ENCODE measurements at places on chromosomes 2 and 18.
A peak's percentile ranks its signal among the peaks of the same experiment; 100 is the strongest.

- peak; percentile 66 for DNase-seq
Observed at GRCh38 chr2:33583194-33583938, 15.7 kb downstream of the FAM98A start.

- DNase-seq, result no peak
Observed at GRCh38 chr2:10909996-10910341, 1.8 kb upstream of the KCNF1 start.

GRCh38 chr2:30661173-30662107 lies 145.8 kb downstream of the CAPN13 start:
- DNase-seq, result peak; percentile 44

DNA sequence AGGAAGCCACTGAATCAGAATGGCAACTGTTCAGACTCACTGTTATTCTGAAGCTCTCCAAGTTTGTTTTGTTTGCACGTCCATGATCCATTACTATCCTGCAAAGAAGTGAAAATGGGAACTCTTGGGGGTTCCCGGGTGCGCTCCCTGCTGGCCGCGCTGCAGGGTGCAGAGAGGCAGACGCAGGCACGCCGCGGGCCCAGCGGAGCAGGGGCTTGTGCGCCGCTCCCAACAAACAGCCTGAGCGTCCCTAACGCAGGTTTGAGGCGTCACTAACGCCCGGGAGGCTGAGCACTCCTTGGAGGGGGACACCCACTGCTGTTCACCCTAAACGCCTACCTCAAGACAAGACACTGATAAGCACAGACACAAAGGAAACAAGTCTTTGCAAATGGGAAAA lies 14.3 kb upstream of the PIEZO2 start:
- peak; percentile 66 for DNase-seq

GRCh38 chr2:223262946-223263345 lies 211.0 kb downstream of the KCNE4 start:
- DNase-seq, result no peak

- no peak for DNase-seq
Observed at GRCh38 chr2:240427729-240428128, 7.7 kb upstream of the GPC1 start.

DNA sequence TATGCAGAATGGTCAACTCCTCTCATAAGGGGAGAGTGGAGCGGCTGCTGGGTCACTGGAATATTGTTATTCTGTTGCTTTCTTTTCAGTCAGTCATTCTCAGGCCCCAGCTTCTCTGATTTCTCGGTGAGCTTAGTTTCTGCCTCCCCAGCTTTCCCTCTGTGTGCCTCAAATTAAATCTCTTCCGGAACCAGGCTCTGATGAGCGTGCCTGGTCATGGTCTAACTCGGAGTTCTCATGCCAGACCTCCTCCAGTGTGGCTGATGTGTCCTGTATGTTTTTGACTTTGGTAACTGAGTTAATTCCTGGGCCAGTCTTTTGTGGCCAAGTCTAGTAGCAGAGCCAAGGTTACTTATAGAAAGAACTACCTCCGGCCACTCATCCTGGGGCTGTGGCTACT lies 4.9 kb upstream of the STK11IP start:
- no peak for DNase-seq

- no peak for DNase-seq
Observed at GRCh38 chr2:221981912-221982470, 316.8 kb downstream of the PAX3 start.

DNA sequence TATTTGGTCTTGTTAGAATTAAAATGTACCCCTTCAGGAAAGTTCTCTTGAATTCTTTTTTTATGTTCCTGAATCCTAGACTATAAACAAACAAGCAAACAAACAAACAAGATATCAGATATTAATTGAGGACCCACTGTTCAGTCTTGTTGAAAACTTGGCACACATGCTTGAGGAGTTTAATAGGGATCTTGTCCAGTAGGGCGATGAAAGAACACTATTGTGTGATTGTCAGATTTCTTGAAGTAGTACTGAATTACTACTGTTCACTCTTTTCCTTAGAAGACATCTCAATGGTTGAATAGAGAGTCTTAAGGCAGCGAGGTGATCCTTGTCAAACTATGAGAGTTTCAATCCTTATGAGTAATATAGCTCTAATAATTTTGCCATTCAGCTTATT lies 130.2 kb downstream of the PTPRM start:
- DNase-seq, result no peak

DNA sequence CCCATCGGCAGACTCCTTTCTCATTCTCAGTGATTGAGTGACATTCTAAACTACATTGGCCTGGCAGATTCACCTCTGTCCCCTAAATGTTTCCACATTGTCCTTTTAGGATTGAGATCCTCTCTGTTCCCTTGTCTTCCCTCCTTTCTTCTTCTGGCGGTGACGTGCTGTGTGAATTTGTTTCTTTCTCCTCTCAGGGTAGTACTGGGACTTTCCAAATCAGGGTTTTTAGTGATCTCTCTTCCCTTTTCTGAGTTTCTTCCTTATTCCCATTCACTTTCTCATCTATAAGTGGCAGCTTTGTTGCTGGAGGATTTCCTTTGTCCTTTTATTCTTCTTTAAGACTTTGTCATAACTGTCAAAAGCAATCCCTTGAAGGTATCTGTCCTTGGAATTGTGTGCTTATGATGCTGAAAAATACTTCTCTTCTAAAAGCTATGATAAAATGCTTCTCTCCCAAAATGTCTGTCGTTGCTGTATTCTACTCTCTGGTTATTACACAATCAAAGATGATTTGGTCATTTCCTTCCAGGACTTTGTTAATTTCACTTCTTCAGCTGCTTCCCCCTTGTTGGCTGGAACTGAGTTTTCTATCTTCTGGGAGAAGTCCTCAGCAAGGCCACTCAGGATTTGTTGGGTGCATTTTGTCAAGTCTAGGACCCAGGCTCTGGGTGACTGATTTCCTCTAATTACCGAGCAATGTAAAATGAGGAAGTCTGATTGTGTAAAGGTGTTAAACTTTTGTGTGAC lies 4.9 kb upstream of the IL1B start:
- DNase-seq, result peak; percentile 19

DNA sequence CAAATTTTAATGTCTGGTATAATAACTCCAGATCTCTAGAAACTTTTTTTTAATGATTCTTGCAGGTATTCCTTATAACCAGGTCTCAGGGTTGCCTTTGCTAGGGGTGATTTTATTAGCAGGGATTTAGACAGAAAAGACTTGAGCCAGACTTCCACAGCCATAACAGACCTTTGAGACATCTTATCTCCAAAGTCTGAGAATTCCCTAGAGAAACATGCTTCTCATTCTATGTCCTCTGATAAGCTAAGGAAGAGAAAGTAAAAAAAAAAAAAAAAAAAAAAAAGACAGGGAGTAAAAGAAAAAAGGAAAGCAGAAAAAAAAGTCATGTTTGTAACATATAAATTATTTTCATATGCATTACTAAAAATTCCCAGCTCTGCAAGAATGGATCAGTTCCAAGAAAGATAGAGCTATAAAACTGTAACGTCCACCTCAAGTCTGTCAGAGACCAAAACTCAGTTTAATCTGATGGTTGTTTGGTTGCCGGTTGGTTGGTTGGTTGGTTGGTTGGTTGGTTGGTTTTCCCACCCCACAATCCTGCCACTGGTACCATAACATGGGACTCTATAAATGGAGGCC lies 153.8 kb downstream of the COL6A3 start:
- no peak for DNase-seq

- peak; percentile 89 for DNase-seq
Observed at GRCh38 chr2:12716282-12717190, at the start of gene TRIB2. Gene TRIB2, plus strand, starts transcription at chr2:12716936. Its CDS starts 1,372 bp downstream, at chr2:12718308.

DNA sequence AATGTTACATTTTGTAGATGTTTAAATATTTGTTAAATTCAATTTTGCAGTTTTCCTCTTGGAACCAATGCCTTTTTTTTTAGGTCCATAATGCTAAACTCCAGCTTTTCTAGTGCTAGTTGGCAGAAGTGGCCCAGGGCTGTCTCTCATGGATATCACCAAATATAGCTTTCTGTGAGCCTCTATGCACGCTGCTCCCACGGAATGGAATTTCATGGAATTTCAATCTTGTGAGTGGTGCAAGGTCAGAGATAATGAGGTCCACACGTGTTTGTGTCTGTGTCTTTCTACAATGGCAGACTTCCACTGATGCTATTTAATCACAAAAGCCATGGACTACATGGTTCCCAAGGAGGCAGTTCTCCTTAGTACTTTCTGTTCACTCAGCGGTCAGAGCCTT lies 191.5 kb upstream of the PARD3B start:
- DNase-seq, result no peak

GRCh38 chr18:39396168-39396567 lies 1830.6 kb upstream of the CELF4 start:
- no peak for DNase-seq

DNA sequence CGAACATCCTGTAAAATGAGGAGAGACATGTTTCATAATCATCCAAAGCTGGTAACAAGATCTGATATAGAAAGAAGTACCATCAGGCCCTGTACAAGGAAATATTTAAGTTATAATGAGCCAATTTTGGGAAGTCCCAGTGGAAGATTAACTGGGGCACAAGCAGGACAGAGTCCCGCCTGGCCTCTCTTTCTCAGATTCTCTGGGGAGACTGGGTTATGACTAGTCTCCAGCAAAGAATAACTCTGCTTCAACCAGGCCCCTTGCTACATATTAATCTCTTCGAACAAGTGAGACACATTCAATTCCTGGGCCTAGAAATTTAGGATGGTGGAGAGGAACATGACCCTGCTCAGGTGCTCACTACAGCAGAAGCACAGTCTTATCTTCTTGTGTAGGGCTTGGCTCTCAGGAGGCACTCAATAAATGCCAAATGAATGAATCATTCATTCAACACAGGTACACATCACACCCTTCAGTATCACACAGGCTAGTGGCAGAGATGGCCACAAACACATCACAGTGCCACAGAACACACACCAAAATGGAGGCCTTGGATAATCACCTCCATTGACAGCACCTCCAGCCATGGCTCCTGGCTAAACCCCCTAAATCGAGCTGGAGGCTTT lies 46.4 kb upstream of the RNF152 start:
- DNase-seq, result no peak

DNA sequence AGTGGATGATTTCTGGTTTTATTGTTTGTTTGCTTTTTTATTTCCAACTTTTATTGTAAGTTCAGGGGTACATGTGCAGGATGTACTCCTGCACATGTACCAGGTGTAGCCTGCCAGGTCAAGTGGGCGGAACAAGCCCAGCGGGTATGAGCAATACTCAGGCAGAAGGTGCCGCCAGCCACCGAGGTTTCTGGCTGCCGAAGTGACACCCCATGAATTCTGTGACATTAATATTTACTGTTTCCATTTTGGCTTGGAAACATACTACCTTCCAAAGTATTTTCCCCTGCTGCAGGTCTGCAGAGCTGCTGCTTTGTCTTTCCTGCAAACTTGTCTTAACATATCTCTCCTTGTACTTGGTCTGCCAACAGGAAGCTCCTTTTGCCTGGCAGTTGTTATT lies 78.5 kb downstream of the PTPN4 start:
- no peak for DNase-seq

GRCh38 chr2:135745545-135745944 lies 3.9 kb downstream of the UBXN4 start:
- no peak for DNase-seq

DNA sequence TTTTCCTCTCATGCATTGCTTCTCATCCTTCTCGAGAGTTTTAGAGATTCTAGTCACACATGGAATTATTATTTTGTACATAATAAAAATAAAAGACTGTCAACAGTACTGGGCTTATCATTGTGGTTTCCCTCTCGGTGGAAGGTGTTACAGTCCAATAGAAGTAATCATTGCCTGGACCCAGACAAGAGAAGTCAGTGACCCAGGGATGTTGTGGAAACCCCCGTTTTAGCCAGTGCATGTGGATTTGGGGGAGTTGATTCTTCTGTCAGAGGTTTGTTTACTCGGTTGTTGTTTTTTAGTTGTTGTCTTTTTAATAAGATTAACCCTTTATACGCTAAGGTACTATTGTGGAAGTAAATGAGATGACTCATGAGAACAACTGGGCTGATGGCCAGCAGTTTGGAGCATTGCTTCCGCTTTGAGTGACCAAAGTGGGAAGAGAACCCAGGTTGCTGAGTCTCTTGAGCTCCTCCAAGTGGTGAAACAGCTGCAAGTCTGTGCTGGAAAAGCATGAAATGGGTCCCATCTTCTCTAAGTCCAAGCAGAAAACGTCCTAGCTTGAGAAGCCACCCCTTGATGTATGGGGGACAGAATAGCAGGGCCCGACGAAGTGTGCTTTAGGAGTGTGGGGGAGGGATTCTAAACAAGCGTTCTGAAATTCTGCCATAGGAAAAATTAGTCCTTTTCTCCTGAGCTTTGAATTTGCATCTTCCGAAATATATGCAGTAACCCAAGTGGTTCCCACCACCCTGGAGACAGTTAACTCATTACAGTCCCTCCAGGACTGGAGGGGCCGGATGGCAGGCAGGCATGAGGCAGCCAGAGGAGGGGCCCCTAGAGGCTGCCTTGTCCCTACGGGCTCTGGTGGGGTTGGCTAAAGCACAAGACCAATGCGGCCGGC lies 61.8 kb upstream of the GPR45 start:
- DNase-seq, result peak; percentile 92

DNA sequence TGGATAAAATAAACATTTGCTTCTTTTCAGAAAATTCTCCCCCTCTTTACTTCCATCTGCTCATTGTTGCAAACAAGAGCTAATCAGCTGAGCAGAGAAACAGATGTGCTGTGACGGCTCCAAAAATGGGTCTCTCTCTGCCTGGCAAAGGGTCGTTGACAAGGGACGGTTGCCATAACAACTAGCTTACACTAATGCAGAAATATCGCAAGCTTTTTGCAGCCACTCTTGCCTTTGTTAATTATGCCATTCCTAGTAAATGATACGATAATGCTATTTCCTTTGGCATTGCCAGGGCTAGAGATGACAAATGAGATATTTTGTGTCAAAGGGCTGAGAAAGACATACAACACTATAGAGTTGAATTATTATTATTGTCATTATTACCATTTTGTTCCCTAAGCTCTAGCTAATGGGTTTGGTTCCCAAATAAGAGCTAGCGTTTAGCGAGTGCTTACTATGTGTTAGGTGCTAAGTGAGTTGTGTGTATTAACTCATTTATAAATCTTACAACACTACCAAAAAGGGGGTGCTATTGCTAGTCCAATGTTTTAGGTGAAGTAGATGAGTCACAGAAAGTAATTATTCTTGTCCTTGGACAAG lies 46.8 kb downstream of the MYO3B start:
- DNase-seq, result no peak

- no peak for DNase-seq
Observed at GRCh38 chr2:55154525-55155030, 77.5 kb downstream of the CLHC1 start.

GRCh38 chr2:206971805-206972204 lies 32.5 kb downstream of the CPO start:
- no peak for DNase-seq

GRCh38 chr18:62585274-62586150 lies 62.7 kb downstream of the ZCCHC2 start:
- no peak for DNase-seq

DNA sequence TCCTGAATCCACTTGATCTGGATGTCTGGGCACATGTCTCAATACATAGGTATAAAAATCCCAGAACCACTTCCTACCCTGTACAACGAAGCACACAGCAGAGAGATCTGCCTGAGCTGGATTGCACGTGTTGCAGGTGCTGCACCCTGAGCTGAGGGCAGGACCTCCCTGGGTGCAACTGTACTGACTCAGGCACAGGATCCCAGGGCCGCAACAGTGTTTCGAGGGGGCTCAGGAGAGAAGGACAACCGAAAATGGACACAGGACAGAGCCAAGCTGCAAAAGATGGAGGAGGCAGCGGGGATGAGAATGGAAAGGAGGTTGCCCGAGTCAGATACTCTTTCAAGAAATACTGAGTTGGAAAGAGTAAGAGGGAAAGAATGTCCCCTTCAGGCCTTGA lies 354.1 kb downstream of the EIPR1 start:
- no peak for DNase-seq

- no peak for DNase-seq
Observed at GRCh38 chr18:26051843-26052242, 38.6 kb downstream of the SS18 start.
